ENCODE measurements at places on chromosomes 12 and 14. TPM values are rescaled to one million over a fixed set of nuclear protein-coding genes. Genes with fewer than 3 reads are reported as not detected.

Gene ACSS3
- 13.6 TPM for total RNA-seq

Gene PTHLH
- not detected for total RNA-seq

Gene KRT82
- total RNA-seq, result not detected

Gene DPF3
- total RNA-seq, result 27.8 TPM

Gene ZNF605
- total RNA-seq, result 2.3 TPM

Gene WSCD2
- total RNA-seq, result not detected

Gene BATF
- total RNA-seq, result 5.2 TPM

Gene KRT73
- not detected for total RNA-seq

Gene REC8
- 0.82 TPM for total RNA-seq

Gene PLEKHD1
- 0.10 TPM for total RNA-seq

Gene HNF1A
- total RNA-seq, result not detected

Gene CCDC38
- not detected for total RNA-seq

Gene PTGDR
- total RNA-seq, result 0.25 TPM
